ENCODE measurements at places on chromosomes 12 and 14.

DNA sequence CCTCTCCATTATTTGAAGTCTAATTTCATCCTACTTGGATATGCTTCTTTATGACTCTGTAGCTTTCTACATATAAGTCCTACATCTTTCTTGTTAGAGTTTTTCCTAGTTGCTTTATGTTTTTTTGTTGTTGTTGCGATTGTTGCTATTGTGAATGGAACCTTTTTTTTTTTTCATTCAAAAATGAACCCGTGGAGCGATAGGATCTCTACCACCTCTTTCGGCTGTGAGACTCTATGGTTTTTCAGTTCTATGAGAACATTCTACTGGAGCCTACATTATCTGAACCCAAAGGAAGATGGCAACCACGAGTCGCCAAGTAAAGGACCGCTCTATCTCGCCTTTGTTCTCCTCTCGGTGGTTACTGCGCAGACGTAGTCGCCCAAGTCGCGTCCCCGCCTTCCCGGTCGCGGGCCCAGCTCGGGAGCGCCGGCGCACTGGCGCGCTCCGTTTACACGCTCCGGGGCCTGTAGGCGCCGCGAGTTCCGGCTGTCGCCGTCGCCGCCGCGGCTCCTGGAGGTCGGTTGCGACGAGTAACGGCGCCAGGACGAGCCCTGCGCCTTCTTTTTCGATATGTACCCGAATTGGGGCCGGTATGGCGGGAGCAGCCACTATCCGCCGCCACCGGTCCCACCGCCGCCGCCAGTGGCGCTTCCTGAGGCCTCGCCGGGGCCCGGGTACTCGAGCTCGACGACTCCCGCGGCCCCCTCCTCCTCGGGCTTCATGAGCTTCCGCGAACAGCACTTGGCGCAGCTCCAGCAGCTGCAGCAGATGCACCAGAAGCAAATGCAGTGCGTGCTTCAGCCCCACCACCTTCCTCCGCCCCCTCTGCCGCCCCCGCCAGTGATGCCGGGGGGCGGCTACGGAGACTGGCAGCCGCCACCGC, at the start of gene YLPM1:
Gene YLPM1 (plus strand): TSS at position 400 of the 886 bp plus-strand sequence. CDS start 174 bp downstream, at position 574.
- peak; percentile 98 for DNase-seq

DNA sequence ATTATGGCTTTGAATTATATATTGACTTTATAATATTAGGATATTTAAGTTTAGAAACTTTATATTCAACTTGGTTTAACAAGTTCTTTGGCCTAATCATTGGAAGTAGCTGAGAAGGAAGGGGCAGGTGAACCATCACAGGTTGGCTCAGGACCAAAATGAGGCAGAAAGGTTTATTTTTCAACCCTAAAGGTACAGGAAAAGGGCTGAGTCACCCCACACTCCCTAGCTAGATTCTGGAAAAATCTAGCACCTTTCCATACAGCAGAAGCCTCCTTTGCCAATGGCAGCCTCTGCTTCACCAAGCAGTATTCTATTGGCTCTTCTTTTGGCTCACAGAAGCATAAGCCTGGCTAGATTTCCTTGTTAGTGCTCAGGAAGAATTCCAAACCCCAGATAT, 19.3 kb upstream of the MED6 start:
- DNase-seq: no peak

DNA sequence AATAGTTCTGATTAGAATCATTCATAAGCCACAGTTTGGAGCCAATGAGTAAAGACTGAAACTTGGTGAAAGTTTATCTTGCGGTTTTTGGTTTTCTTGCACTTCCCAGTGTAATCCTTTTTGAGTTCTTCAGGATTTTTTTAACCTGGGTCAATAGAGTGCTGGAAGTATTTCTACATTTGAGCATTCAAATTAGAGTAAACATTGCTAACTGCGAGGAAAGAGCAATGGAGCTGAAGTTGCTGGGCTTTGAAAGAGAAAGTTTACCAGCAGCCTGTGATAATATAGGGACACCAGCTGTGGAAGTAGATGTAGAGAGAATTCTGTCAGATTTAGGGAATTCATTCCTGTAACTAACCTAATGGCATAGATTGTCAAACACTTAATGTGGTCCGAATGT, 30.3 kb downstream of the ANO6 start:
- DNase-seq: no peak

- no peak for DNase-seq
Observed at GRCh38 chr12:56989861-56990610, 16.3 kb downstream of the ZBTB39 start.

DNA sequence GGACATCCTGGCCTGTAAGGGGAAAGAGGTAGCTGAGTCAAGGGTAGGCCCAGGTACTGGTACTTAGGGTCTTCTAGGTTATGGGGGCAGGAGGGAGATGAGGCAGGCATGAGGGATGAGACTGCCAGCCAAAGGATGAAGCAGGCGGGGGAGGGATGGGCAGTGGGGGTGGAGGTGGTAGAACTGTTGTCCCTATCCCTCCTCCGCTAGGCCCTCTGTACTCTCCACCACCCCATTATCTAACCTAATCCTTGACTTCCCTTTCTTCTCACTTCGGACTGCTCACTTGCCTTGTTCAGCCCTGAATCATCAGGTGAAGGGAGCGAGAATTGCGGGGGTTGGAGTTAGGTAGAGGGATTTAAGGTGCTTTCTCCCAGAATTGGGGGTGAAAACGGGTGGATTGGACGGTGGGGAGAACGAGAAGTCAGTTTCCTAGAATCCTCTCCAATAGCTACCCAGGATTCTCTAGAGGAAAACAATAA, 562 bp downstream of the PAN2 start:
- no peak for DNase-seq

All from suppressor macrophage treated with lipopolysaccharide for 4 hours (primary cell).